T-helper 2 cell (primary cell): ENCODE measurements at places on chromosomes 7 and 10.

DNA sequence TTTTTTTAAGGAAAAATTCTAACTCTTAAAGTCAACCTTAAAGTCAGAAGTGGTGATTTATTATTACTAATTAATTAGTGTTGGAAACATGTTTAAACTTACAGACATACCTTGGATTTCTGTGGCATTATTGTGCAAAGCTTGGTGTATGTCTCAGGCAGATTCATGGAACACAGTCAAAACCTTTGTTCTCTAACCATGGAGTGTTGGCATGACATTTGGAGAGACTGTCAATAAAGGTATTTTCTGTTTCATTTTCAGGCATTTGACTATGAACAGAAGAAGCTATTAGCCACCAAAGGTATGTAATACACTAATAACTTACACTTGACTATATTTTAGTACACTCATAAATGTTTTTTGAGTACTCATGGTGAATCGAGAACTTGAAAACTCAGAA is 293.7 kb downstream of the BICC1 start:
- DNase-seq, result no peak

DNA sequence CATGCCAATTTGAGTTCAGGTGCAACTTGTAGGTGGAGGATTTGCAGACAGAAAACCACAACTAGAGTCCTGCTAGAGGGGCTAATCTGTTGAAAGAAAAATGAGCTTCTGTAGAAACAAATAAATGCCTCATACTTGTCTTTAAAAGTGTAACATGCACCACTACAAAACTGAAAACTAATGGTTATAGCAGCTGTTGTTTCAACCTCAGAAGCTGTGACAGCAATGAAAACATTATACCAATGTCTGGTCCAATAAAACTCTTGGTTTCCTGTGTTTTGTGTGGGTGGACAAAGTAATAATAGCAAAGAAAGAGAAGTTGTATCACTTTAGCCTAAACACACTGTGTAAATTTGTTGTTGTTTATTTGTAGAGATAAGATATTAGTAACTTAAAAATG is 3.4 kb upstream of the PPP1R9A start:
- DNase-seq, result no peak

DNA sequence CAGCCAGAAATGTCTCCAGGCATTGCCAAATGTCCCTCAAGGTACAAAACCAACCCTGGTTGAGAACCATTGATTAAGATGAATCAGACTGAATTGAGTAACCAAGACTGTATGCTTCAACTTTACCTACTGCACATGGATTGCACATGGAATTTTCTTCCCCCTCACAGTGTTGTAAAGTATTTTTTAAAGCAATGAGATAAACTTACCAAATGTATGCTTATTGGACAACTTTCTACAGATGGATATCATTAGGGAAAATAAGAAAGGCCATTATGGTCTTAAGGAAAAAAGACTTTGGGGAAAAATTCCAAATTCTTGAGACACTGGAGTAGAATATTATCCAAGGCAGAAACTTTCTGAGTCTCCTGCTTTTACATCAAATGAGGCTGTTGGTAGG is 20.9 kb upstream of the MTPN start:
- DNase-seq, result no peak

DNA sequence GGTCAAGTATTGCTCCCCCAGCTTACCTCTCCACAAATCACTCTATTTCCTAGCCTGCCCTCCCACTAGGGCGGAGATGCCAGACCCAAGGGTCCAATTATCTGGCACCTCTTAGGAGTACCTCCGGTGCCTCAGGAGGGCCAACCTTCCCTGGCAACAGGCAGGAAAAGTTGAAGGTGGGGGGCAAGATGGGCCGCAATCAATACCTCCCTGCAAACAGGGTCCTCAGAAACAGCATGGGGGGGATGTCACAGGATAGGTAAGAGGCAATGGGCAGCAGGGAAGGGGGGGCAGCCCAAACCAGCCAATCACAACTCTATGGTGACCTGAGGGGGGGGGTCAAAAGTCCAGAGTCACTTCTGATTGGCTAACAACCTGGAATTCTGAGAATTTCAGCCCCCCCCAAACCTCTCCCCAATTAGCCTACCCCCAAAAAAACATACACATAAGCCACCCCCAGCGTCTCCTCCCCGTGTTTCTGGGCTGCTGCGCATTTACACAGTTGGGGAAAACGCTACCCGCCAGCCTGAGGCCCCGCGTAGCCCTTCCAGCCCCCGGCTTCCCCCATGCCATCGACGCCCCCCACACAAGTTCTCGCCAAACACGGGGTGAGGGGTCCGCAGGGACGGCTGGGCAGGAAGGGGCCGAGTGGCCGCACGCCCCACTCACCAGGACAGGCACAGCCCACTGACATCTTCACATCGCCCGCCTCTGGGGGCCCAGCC is 589 bp downstream of the LDB1 start:
- DNase-seq, result no peak

DNA sequence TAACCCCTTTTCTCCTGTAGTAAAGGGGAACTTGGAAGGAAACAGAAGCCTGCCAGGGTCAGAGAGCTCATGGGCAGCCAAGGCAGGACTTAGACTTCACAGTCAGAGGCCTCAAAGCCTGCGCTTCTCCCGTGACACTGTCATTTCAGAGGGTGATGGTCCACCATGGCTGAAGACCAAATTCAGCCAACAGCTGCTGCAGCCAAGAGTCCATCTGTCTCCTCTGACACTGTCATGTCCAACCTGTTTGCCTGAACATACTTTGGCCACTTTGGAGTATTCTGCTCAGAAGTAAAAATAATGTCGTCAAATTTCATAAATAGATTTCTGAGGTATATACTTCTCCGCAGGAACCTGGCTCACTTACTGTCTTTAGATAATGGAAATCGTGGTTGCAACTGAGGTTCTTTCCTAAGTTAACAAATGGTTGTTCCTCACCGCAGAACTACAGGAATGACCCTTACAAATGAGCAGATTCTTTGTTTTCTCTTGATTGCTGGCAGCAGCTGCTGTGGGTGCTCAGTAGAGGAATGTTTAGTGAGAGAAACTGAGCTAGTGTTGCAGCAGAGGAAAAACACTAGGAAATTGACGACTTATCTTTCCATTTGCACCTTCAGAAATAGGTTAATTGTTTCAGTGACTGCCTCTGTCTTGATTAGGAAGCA is 626.5 kb downstream of the SDK1 start:
- DNase-seq, result no peak
